ENCODE measurements at places on chromosomes 5 and 9. TPM values are rescaled to one million over a fixed set of nuclear protein-coding genes. Genes with fewer than 3 reads are reported as not detected.

DNA sequence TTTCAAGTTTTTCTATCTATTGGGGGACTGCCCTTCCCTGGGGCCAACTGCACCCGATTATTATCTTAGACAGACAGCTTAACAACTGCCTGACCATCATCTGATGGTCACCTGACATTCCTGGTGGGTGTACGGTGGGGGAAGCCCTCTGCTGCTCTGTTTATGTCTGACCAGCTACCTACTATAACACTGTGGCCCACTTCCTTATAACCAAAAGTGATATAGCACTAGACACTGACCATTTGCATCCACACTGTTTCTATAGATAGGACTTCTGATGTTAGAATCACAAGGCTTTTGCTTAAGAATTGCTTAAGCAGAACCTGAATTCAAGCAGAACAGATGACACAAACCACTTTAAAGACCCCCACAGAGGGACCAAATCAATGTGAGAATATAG is 110.5 kb upstream of the RAI14 start:
- DNase-seq, result no peak

Gene PCDHA9
- total RNA-seq, result 0.45 TPM

- no peak for DNase-seq
Observed at GRCh38 chr5:139700711-139701055, 52.5 kb downstream of the CXXC5 start.

Gene ZNF366
- 8.0 TPM for total RNA-seq

- no peak for DNase-seq
Observed at GRCh38 chr5:140344683-140345423, 1.6 kb downstream of the HBEGF start.

Gene CER1
- not detected for total RNA-seq

DNA sequence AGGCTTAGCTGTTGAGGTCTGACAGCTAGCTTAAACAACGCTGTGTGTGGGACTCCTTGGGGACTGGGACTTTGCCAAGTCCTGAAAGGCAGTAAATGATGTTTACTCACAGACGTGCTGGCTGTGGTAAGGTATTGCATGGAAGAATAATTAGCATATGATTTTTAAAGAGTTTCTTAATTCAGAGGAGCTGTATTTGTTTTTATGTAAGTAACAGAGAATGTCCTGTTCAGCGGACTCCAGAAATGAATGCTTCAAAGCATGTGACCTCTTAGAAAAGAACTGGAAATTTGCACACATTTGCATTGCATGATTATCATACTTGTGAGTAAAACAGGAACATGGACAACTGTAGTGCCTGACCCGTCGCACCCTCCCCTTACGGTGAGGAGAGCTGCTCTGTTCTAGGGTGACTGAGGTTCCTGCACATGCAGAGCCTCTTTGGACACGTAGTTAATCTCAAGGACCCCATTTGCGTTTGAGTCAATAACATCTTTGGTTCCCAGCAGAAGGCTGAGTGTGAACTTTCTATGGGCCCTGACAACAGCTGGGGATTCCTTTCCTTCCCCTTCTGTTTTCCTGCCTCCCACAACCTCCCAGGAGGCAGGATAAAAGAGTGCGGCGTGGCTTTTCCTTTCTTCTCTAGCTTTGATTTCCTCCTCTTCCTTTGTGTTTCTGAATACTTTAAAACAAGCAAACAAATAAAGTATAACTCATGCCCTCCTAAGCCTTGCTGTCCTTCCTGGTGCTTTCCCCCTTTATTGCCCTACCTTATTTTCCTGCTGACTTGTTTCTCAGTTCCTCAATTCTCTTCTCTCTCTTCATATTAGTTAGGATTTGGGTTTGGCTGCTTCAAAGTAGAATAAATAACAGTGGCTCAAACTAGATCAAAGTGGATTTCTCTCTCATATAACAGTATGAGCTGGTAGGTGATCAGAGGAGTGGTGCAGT is 157.2 kb upstream of the CD180 start:
- DNase-seq, result no peak

DNA sequence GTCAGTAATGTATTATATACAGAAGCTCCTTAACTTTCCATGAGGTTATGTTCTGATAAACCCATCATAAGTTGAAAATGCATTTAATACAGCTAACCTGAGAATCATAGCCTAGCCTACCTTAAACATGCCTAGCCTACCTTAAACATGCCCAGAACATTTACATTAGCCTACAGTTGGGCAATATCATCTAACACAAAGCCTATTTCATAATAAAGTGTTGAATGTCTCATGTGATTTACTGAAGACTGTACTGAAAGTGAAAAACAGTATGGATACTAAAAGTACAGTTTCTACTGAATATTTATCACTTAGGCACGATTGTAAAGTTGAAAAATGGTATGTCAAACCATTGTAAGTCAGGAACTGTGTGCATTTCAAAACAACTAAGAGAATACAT is 1.6 kb downstream of the GM2A start:
- DNase-seq, result no peak

GRCh38 chr5:151047814-151048425 is 27.5 kb downstream of the GPX3 start:
- no peak for DNase-seq

DNA sequence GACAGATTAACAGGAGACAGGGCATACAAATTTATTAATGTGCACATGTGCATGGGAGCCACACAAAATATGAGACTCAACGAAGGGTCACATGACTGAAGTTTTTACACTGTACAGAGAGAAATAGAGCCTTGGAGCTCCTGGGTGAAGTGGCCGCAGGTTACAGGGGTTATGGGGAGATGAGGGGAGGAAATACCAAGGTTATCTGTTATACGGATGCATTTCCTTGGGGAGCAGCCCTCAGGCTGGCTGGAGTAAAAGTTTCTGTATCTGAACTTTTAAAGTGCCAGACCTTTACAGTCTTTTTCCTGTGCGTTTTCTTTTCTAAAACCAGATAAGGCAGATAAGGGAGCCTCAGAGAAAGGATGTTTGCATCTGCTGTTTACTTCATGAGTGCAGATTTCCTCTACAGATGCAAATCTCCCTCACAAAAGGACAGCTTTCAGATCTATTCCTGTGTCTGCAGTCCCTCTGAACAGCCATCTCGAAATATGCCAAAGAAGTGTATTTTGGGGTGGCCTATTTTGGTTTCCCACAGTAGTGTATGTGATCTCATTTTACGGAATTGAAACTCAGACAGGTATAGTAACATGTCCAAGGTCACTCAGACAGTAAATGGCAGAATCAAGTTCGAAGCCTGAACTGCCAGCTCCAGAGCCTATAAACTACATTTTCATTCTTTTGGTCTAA is 139.3 kb upstream of the FBXL17 start:
- no peak for DNase-seq

Gene ADAMTS6
- total RNA-seq, result 3.8 TPM

DNA sequence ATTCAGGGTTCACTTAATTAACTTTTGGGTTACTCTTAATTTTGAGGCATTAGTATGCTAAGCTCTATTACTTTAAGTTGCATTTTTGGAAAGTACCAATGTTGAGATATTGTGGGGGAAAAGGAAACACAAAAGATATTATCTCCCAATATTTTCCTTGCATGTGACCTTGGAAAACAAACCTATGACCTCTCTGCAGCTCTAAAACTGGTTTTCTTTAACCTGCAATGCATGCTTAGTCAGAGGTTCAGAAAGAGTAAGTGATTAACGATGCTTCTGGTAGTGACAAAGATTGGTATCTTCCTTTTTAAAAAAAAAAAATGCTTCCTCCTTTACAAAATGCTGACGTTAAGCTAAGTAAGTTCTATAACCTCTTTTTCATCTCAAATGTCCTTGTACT is 44.9 kb upstream of the CDH18 start:
- no peak for DNase-seq

GRCh38 chr5:125408448-125409233 is 662.2 kb upstream of the ZNF608 start:
- DNase-seq, result no peak

DNA sequence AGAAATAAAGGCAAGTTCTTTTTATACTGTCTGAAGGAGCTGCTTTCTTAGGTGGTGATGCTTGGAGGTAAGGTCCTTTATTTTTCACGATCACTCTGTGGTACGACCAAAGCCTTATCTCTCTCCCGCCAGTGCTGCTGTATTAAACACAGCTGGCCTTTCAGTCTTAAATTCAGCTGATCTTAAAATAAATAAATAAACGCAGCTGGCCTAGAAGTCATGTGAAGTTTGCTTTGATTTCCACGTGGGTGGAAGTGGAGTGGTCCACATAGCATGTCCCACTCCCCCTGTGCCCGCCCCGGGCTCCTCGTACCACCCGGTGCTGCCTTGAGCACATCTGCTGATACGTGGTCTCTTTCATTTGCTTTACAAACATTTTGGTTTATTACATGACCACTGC is 260.4 kb downstream of the FANCC start:
- no peak for DNase-seq

DNA sequence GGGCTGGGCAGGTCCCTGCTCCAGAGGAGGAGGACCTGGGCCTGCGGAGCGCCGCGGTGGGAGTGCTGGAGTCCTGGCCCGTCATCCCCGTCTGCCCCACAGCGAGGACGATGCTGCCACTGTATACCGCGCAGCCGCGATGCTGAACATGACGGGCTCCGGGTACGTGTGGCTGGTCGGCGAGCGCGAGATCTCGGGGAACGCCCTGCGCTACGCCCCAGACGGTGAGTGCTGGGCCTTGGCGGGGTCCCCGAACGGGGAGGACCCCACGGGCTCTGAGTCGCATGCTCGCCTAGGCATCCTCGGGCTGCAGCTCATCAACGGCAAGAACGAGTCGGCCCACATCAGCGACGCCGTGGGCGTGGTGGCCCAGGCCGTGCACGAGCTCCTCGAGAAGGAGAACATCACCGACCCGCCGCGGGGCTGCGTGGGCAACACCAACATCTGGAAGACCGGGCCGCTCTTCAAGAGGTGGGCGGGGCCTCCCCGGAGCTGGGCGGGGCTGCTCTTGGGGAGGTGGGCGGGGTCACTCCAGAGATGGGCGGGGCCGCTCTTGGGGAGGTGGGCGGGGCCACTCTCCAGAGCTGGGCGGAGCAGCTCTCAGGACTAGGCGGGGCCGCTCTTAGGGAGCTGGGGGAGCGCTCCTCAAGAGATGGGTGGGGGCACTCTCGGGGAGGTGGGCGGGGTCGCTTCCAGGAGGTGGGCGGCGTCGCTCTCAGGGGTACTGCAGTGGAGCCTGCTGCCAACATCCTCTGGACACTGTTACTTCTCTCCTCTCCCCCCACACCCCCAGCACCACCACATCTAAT is 13.1 kb downstream of the LRRC26 start:
- no peak for DNase-seq

Gene PSAT1
- 17.0 TPM for total RNA-seq

Gene RASGRF2
- total RNA-seq, result 63.8 TPM

Gene SPINK7
- not detected for total RNA-seq

Gene GPRIN1
- 0.53 TPM for total RNA-seq

Gene ARL14EPL
- not detected for total RNA-seq

DNA sequence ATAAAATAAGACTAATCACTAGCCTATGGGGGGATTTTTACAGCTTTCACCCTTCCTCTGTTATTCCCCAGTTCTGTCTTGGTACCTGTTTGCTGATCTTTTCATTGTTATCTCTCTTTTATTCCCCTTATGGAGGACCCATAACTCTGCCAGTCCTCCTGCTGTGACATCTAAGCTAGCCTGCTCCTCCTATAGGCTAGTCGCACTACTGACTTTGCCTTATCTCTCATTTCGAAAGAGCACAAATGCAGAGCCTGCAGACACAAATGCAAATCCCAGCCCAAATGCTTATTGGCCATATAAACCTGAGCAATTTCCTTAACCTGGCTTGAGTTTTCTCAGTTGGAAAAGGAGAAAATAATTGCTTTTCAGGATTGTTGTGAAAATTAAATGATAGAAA is 59.1 kb upstream of the CAMK4 start:
- DNase-seq, result no peak

GRCh38 chr5:96997265-96997859 is 61.5 kb downstream of the LNPEP start:
- DNase-seq, result no peak
